ENCODE measurements at places on chromosomes 6 and 20.
A peak's percentile ranks its signal among the peaks of the same experiment; 100 is the strongest.

GRCh38 chr20:14489544-14489943, 152.1 kb upstream of the FLRT3 start:
- no peak for DNase-seq

DNA sequence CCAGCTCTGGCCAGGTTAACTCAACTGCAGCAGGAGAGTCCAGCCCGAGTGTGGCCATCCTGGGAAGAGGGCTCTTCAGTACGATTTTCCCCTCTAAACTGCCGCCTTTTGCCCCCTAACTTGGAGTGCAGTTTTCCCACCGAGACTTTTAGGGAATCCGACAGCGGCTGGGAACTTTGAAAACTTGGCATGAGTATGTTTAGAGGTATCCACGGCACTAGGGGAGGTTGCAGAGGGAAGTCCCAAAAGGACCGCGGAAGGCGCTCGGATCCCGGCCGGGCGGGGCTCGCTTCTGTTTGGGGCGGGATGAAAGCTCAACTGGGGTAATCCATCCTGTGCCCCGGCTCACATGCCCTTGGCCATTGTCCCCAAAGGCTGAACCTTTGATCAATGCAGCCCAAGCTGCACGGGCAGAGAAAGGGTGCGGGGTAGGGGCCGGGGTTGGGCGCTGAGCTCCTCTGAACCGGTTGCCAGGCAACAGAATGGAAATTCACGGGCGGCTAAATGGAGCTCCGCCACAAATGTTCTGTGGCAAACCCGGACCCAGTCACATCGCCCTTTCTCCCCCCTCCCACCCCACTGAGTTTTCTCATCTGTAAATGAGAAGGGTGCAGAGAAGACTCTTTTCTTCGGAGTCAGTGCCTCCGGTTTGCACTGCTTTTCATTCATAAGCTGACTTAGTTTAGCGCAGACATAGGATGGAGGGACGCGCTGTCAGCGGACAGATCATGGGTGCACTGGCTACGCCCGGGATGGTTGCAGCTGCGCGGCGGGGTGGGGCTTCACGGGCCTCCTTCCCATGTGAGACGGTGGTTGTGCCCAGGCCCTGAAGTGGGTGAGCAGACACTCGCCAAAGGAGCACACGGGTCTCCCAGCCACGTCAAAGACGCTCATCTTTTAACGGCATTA, 2.3 kb downstream of the BMP6 start:
- DNase-seq = no peak

- no peak for DNase-seq
These were observed 5.1 kb upstream of the ADAM33 start for GRCh38 chr20:3686867-3687321.

DNA sequence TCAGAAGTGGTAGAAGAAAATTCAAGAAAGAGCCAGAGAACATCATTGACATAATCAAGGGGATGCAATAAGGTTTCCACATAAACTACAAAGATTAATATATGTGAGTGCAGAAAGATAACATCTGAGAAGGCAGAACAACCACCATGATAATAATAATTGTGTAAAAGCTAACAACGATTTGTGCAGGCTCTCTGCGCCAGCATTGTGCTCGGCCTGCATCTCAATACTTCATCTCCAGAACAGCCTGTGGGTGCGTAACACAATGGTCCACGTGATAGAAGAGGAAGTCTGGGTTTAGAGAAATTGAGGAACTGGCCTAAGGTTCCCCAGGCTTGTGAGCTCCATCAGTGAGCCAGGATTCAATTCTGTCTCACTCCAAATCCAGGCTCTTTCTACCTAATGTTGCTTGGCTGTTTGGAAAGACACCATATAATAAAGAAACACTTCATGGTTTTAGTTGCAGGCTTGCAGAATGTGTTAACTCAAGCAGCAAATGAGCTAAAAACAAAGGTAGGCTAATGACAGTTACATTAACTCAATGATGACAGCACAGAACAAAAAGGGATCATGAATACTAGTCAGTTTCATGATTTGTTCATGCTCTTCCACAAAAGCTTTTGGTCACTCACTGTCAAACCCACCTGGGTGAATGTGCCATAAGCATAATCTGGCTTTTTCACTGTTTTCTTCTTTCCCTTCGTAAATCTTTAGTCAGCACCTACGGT, 71.2 kb downstream of the LY86 start:
- DNase-seq = no peak

GRCh38 chr6:155272353-155273232, 8.8 kb downstream of the CLDN20 start:
- no peak for DNase-seq

- DNase-seq = no peak
These were observed 365.8 kb upstream of the OPRM1 start for GRCh38 chr6:153673225-153673624.

- DNase-seq = no peak
These were observed 25.7 kb upstream of the IGF2R start for GRCh38 chr6:159943101-159943632.

GRCh38 chr6:132751306-132751705, 6.4 kb downstream of the VNN2 start:
- no peak for DNase-seq

- DNase-seq = no peak
These were observed 14.6 kb upstream of the ARMC12 start for GRCh38 chr6:35722121-35722761.

DNA sequence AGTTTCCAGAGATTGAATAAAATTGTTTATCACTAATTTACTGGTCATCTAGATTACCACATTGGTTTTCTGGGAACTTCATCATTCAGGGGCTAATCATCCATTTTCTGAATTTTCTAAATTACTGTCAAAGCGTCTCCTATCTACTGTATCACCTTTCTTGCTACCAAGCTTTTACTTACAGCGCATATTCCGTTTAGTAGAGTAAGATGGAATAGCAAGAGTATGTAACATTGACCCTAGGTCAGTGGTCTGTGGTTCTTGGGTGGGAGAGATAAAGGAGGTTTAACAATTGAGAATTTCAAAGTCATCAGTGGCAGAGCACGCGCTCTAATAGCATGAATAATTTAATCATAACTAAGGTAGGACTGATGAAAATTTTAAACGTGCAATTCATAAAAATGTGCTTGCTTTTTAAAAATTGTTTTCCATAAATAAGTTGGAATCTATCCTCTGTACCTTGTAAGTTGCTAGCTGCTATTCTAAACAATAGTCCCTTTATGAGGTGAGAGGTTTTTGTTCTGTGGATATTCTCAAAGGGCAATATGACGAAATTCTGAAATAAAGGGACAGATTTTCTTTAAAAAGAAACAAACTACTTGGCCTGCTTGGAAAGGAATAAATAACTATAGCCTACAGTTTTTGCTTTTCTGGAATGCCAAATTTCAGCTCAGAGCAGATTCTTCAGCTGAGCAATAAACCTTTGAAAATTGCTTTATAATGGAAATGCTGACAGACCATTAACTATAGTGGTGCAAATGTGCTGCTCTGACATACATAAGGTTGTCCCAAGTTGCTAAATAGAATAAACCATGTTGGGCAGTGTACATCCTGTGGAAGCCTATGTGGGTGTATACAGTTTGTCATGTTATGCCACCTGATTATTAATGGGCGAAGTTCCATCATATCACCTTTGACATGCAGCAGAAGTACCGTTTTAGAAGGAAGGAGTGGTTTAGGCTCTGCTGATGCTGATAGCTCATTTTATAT, 84.1 kb downstream of the ZFAND3 start:
- DNase-seq = no peak

DNA sequence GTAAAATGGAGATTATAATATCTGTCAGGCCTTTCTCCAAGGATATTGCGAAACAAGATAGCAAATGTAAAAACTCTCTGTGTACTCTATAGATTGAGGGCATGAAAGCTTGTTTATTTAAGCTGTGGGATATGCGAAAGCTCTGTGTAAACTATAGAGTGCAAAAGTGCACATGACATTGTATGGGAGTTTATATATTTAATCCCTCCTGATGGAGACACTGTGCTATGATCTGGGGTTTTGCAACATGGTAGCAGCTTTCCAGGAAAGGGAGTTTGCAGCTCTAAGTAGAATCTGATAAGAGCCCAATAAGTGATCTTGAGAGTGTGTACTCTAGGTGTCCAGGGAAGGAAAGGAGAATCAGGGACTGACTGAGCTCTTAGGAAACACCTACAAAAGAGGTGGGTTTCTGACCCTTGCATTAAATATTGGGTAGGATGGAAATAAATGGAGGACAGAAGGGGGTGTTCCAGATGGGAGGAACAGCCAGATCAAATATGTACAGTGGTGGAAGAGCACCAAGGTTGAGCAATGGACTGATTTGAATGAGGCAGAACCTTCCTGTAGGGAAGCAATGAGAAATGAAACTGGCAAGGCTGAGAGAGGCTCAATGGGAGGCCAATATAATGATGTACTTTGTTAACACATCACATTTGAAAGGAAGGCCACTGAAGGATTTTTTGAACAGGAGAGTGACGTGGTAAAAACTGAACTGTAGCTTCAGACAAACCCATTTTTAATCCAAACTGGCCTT, 450.1 kb downstream of the GJA1 start:
- DNase-seq = no peak

DNA sequence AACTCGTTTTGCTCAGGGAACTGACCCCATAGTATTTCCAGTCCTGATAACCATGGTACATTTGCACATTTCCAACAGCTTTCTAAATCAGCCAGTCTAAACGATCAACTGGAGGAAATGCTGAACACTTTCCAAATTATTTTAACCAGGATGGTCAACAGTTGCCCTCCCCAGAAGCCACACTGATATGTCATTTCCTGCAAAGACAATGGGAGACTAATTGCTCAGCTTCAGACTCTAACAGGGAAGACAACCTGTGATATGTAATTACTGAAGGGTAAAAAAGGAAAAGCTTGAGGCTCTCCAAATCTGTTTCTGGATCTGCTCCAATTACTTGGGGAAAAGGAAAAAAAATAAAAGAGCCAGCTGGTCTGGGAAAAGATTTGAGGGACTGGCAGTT, 88.8 kb downstream of the FYN start:
- peak; percentile 88 for DNase-seq

GRCh38 chr20:59161721-59162120, 1.9 kb upstream of the ZNF831 start:
- DNase-seq = no peak

DNA sequence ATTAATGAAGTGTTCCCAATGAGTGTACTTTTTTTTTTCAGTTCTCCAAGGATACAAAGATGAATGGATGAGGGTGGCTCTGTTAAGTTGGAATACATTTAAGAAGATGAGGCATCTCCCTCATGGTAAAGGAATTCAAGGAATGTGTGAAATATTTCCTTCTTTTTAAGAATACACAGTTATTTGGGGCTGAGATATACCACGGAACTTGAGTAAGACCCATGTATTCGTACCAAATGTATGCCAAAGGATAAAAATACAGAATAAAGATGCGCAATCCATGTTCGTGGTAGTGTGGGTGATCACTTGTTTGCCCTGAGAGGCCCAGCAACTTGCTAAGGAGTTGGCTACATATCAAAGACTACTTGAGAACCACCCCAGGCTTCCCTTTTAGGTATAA, 164.2 kb upstream of the TCF21 start:
- DNase-seq = no peak
